ENCODE measurements at places on chromosomes 7 and 10.

DNA sequence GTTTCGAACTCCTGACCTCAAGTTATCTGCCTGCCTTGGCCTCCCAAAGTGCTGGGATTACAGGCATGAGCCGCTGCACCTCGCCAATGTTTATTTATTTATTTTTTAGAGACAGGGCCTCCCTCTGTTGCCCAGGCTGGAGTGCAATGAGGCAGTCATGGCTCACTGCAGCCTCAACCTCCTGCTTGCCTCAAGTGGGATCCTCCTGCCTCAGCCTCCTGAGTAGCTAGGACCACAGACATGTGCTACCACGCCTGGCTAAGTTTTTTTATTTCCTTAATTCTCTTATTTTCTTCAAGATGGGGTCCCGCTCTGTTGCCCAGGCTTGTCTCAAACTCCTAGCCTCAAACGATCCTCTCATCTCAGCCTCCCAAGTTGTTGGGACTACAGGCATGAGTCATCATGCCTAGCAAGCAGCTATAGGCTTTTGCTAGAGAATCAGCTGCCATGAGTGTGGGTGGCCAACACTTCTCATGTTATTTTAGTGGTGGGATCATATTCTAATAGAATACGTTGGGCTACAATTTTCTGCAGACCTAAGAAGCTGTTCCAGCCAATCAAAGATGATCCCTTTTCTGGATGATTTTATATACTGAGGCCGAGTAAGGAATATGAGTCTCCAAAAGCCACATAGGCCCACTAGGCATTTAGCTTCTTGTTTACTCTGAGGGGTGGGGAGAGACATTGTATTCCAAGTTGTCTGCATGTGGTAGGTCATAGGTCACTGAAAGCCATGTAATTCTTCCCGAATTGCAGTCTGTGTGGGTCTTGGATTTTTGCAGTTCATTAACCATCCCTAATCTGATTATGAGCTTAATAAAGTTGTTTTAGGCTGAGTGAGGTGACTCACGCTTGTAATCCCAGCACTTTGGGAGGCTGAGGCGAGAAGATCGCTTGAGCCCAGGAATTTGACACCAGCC is 7.6 kb upstream of the TMEM248 start:
- no peak for DNase-seq

DNA sequence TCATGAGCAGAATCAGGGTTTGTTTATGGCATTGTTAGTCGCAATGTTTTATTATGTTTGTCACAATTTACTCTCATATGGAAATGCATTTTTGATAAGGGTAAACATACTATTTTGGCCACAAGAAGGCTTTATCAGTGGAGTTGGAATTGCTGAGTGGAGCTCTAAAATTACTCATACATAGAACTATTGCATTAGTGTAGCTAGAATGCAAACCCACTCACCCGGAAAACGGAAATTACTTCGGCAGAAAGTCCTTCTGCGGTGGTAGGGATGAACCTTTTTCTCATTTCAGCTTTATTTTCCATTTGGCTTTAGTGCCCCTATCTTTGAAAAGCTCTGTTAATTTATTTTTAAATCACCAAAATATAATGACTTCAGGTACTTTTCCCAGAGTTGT is 42.8 kb upstream of the NPY start:
- DNase-seq: no peak

DNA sequence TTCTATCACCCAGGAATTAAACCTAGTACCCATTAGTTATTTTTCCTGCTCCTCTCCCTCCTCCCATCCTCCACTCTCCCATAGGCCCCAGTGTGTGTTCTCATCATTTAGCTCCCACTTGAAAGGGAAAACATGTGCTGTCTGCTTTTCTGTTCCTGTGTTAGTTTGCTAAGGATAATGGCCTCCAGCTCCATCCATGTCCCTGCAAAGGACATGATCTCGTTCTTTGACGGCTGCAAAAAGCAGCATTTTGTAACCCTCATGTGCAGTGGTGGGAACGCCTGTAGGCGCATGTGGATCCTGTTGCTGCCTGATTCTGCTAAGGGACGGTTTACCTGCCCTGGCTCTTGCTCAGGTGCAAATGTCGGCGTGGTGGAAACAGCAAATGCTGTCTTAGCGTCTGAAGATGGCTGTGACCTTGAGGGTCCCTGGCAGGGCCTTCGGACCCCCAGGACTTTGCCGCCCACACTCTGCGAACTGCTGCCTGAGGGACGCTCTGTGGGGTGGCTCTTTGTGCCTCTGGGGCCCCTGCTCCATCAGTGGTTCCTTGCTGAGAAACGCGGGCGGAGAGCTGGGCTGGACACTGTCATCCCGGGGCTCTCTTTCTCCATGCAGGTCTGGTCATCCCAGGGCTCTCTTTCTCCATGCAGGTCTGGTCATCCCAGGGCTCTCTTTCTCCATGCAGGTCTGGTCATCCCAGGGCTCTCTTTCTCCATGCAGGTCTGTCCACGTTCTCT is 5.6 kb upstream of the MTG1 start:
- peak; percentile 38 for DNase-seq

DNA sequence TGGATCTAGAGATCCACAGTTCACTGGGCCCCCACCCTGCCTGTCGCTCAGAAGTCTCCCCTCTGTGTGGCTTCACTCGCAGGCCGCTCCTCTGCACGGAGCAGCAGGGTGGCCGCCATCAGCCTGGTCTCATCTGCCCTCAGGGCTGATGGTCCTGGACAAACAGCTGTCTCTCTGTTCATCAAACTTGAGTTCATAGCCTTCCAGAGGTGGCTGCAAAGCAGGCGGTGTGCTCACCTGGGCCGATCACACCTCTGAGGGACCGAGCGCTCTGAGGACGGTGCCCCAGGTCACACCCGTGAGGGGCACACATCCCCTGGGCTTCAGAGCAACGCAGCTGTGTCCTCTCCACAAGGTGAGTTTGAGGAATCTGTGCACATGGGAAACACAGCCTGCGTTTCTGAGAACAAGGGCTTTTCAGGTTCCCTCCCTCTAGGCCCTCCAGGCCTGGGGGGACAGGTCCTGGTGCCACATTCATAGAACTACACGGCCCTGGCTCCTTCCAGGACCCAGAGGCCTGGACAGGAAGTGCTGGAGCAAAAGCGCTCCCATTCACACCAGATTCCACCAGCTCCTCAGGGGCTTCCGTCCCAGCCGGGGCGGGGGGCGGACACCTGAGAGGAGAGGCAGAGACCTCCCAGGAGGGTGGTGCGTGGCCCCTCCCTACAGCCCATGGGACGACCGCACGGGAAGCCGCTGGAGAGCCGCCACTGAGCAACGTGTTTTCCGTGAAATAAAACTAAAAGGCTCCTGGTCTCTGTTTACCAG is 31.2 kb upstream of the FAM20C start:
- no peak for DNase-seq

DNA sequence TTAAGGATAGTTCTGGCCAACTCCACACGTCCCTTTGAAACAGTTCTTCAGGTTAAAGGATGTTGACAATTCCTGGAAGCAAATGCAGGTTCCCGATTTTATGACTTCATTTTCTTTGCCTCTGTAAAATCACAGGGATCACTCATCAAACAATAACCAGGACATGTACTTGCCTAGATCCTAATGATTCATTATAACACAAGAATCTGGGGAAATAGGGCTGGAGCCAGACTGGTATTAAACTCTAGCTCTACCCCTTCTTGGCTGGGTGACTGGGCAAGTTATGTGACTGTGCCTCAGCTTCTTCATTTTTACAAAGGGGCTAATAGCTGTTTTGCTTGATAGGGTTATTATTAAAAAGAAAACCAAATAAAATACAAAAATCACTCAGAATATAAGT is 56.0 kb upstream of the KCND2 start:
- DNase-seq: no peak

Measured in RPMI8226 (cell line).